Gastroesophageal sphincter (tissue), 4 donors: ENCODE measurements at places on chromosomes 6 and 20. TPM values are rescaled to one million over a fixed set of nuclear protein-coding genes. Genes with fewer than 3 reads are reported as not detected.

DNA sequence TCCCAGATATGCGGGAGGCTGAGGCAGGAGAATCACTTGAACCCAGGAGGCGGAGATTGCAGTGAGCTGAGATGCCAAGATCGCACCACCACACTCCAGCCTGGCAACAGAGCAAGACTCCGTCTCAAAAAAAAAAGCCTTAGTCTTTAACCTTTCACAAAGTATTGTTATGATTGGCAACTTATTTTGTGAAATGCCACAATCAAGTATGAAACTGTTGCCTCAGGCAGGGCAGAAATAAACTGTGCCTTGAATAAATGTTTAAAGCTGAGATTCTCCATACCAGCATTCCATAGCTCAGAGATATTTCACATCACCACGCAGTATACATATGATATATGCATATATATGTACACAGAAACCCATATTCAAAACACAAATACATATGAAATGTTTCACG lies 120.1 kb upstream of the CCDC28A start:
- ATAC-seq: no peak

- ATAC-seq: no peak
These were observed 54.1 kb upstream of the NT5E start for GRCh38 chr6:85395746-85396145.

- ATAC-seq: no peak
These were observed 90.6 kb upstream of the CD83 start for GRCh38 chr6:14026831-14027539.

- no peak for ATAC-seq
These were observed 476.5 kb upstream of the MAP3K7 start for GRCh38 chr6:91063362-91063761.

GRCh38 chr6:143038833-143039232 lies 21.9 kb upstream of the AIG1 start:
- ATAC-seq: no peak

DEFB116 gene
- total RNA-seq: not detected

PRRC2A gene
- total RNA-seq: 63.0 TPM
